ENCODE measurements at places on chromosomes 3 and 15. TPM values are rescaled to one million over a fixed set of nuclear protein-coding genes. Genes with fewer than 3 reads are reported as not detected.

The STRIT1 gene
- total RNA-seq, result not detected

The KBTBD12 gene
- under 0.01 TPM for total RNA-seq

The B3GALNT1 gene
- 5.8 TPM for total RNA-seq

The CFAP20DC gene
- 9.4 TPM for total RNA-seq

The SNTN gene
- not detected for total RNA-seq

The EDEM1 gene
- 69.8 TPM for total RNA-seq

The TP53BP1 gene
- 31.1 TPM for total RNA-seq

The ATP8B4 gene
- 1.00 TPM for total RNA-seq

The KLF15 gene
- 3.4 TPM for total RNA-seq

The OXTR gene
- total RNA-seq, result 0.68 TPM

The SLCO2A1 gene
- under 0.01 TPM for total RNA-seq

The TGM5 gene
- total RNA-seq, result 1.5 TPM

The EXD1 gene
- total RNA-seq, result 0.21 TPM

The RTP1 gene
- total RNA-seq, result not detected

The ANKRD34C gene
- not detected for total RNA-seq

The NANOGP8 gene
- total RNA-seq, result not detected

The ATP13A5 gene
- not detected for total RNA-seq

The SLC28A1 gene
- not detected for total RNA-seq

The PLA2G4B gene
- 6.6 TPM for total RNA-seq

The RPL15 gene
- total RNA-seq, result 1,837 TPM

The BTLA gene
- total RNA-seq, result 0.07 TPM

The ATG3 gene
- 74.4 TPM for total RNA-seq

The KCNAB1 gene
- under 0.01 TPM for total RNA-seq

The PTH1R gene
- total RNA-seq, result not detected

The FAM219B gene
- total RNA-seq, result 72.1 TPM

The ROBO2 gene
- total RNA-seq, result 4.0 TPM

The CDHR4 gene
- not detected for total RNA-seq

The TF gene
- 0.21 TPM for total RNA-seq

The CACNA1D gene
- total RNA-seq, result under 0.01 TPM

The MORC1 gene
- total RNA-seq, result not detected

The ASB14 gene
- not detected for total RNA-seq
